ENCODE measurements at places on chromosomes 2 and 18. TPM values are rescaled to one million over a fixed set of nuclear protein-coding genes. Genes with fewer than 3 reads are reported as not detected.

GRCh38 chr2:220697011-220697410 is 875.1 kb downstream of the EPHA4 start:
- DNase-seq, result no peak
- no peaks in the 10 kb centered on the region for H3K4me1 ChIP-seq
- H3K4me3 ChIP-seq, result no peak overlapping the region
- no peak overlapping the region for H3K27ac ChIP-seq
- H3K27me3 ChIP-seq, result no peaks in the 10 kb centered on the region

The RUFY4 gene
- not detected for total RNA-seq

The RRM2 gene
- total RNA-seq, result 215 TPM

DNA sequence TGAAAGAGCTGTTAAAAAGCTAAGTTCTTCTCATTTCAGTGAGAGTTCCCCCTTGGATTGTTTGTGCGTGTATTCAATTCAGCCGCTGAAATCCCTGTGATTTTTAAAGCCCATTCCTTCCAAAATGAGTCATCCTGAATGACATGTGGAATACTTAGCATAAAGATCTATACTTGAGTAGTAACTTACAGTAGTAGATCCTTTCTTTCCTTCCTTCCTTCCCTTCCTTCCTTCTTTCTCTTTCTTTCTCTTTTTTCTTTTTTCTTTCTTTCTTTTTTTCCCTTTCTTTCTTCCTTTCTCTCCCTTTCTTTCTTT is 18.2 kb upstream of the SOX11 start:
- H3K27me3 ChIP-seq, result peaks cover 3% of the 10 kb centered on the region
- no peaks in the 10 kb centered on the region for H3K36me3 ChIP-seq
- peaks cover 5% of the 10 kb centered on the region for H3K4me1 ChIP-seq
- H3K4me3 ChIP-seq, result peak overlapping the region; percentile 37
- no peak for DNase-seq

GRCh38 chr2:36485521-36485920 is 112.4 kb downstream of the FEZ2 start:
- H3K4me1 ChIP-seq, result no peaks in the 10 kb centered on the region
- no peak overlapping the region for H3K27ac ChIP-seq
- H3K4me3 ChIP-seq, result no peak overlapping the region
- no peaks in the 10 kb centered on the region for H3K27me3 ChIP-seq
- H3K36me3 ChIP-seq, result no peaks in the 10 kb centered on the region

The SERPINB3 gene
- total RNA-seq, result 0.17 TPM

The ADRA2B gene
- 6.6 TPM for total RNA-seq

DNA sequence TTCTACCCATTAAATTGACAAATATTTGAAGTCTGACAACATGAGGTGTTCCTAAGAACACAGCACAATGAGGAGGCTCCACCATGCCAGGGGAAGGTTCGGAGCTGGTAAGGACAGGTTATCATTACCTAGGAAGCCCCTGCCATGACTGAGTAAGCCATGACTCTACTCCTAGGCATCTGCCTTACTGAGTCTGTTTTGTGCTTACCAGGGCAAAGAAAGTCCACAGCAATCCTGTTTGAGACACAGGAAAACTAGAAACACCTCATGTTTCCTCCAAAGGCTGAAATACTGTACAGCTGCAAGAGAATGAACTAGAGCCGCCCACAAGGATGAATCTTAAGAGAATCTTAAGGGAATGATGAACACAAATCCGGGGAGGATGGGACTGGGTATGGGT is 11.6 kb downstream of the TGFBRAP1 start:
- H3K36me3 ChIP-seq, result no peaks in the 10 kb centered on the region
- no peak for DNase-seq
- H3K4me1 ChIP-seq, result no peaks in the 10 kb centered on the region
- no peak overlapping the region for H3K4me3 ChIP-seq

The VPS4B gene
- total RNA-seq, result 42.7 TPM

GRCh38 chr2:108936866-108937265 is 52.2 kb downstream of the EDAR start:
- no peaks in the 10 kb centered on the region for H3K36me3 ChIP-seq
- H3K4me1 ChIP-seq, result peaks cover 4% of the 10 kb centered on the region
- no peak overlapping the region for H3K4me3 ChIP-seq
- H3K27ac ChIP-seq, result no peak overlapping the region

- H3K27ac ChIP-seq, result no peak overlapping the region
- no peak for DNase-seq
- H3K27me3 ChIP-seq, result no peaks in the 10 kb centered on the region
These were observed 203.5 kb upstream of the NABP1 start for GRCh38 chr2:191474464-191474863.

GRCh38 chr2:28904295-28904694 is 9.8 kb downstream of the WDR43 start:
- H3K4me3 ChIP-seq, result no peak overlapping the region
- H3K27me3 ChIP-seq, result no peaks in the 10 kb centered on the region
- H3K4me1 ChIP-seq, result no peaks in the 10 kb centered on the region
- H3K27ac ChIP-seq, result no peak overlapping the region

GRCh38 chr2:118939994-118940393 is 2.0 kb upstream of the MARCO start:
- H3K4me1 ChIP-seq, result no peaks in the 10 kb centered on the region
- no peaks in the 10 kb centered on the region for H3K36me3 ChIP-seq
- no peak overlapping the region for H3K4me3 ChIP-seq
- H3K27ac ChIP-seq, result no peak overlapping the region
- DNase-seq, result no peak

The YES1 gene
- 94.3 TPM for total RNA-seq

DNA sequence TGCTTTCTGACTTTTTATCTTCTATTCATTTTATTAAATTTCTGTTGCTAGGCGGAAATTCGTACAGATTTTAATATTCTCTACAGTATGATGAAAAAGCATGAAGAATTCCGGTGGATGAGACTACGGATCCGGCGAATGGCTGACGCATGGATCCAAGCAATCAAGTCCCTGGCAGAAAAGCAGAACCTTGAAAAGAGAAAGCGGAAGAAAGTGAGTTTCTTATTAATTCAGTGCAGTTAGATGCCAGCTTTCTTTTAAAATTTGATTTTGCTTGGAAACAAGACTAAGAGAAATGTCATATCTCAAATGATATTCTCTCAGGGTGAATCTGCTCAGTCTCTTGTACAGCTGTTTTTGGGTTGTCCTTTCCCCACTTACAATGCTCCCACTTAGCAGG is 84.3 kb downstream of the MGAT5 start:
- DNase-seq, result no peak
- no peaks in the 10 kb centered on the region for H3K36me3 ChIP-seq
- no peak overlapping the region for H3K27ac ChIP-seq
- no peak overlapping the region for H3K4me3 ChIP-seq

The ARHGAP28 gene
- total RNA-seq, result 15.4 TPM

DNA sequence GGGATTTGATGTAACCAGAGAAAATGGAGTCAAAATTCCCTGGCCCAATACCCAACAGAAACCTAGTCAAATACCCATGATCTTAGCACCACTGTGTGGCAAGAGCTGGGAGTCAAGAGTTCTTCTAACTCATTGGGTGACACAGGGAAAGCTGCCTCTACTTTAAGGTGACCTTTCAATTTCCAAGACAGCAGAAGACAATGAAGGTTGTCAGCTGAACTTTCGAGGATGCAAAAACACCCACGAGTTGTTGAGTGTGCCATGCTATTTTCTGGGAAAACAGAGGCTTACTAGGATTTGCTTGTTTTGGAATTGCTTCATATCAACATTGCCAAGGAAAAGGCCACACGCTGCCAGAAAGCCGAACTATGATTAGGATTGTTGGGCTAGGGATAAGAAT is 61.6 kb upstream of the CYRIA start:
- H3K36me3 ChIP-seq, result no peaks in the 10 kb centered on the region
- no peak for DNase-seq
- H3K4me3 ChIP-seq, result no peak overlapping the region
- no peaks in the 10 kb centered on the region for H3K27me3 ChIP-seq
- no peak overlapping the region for H3K27ac ChIP-seq
- peaks cover 3% of the 10 kb centered on the region for H3K4me1 ChIP-seq

DNA sequence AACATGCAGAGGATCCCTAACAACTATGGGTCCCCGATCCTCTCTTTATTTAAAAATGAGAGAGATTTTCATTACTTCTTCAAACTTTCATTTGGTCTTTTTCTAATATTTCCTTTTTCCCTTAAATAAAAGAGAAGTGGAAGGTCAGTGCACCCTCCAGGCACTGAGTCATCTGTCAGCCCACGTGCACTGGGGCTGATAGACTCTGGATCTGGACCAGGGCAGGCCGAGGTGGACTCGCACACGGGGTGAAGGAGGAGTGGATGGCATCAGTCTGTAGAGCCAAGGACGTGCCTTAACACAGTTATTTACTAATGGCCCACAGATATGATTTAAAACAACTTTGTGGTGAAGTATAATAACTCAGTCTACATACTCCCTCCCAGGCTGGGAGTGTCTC is 214.4 kb upstream of the TMEM200C start:
- H3K27me3 ChIP-seq, result no peaks in the 10 kb centered on the region
- no peak for DNase-seq
- H3K27ac ChIP-seq, result no peak overlapping the region
- H3K36me3 ChIP-seq, result no peaks in the 10 kb centered on the region

The POTEC gene
- total RNA-seq, result 0.07 TPM

DNA sequence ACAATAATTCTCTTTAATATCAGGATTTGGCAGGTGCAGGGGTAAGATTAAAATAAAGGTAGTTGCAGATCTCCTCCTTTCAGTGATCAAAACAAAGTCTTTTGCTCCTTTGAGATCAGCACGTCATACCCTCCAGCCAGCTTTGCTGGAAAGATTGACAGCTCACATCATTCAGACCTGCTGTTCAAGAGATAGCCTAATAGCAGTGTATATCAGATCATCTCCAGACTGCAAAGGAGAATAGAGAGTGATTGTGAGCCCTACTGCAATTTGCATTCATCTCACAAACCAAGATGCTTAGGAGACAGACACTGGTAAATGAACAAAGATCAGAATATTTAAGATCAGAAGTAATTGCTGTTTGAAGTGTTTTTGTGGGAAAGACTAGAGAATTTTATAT is 135.8 kb upstream of the DSEL start:
- no peaks in the 10 kb centered on the region for H3K36me3 ChIP-seq
- H3K27me3 ChIP-seq, result no peaks in the 10 kb centered on the region
- DNase-seq, result no peak
- no peaks in the 10 kb centered on the region for H3K4me1 ChIP-seq
- no peak overlapping the region for H3K27ac ChIP-seq
- H3K4me3 ChIP-seq, result no peak overlapping the region

GRCh38 chr18:7830468-7830867 is 263.4 kb downstream of the PTPRM start:
- no peaks in the 10 kb centered on the region for H3K27me3 ChIP-seq
- no peaks in the 10 kb centered on the region for H3K36me3 ChIP-seq
- H3K4me3 ChIP-seq, result no peak overlapping the region
- no peak for DNase-seq
- no peak overlapping the region for H3K27ac ChIP-seq
- H3K4me1 ChIP-seq, result no peaks in the 10 kb centered on the region

The SLC14A1 gene
- total RNA-seq, result not detected

- no peak for DNase-seq
- H3K4me1 ChIP-seq, result no peaks in the 10 kb centered on the region
- no peaks in the 10 kb centered on the region for H3K36me3 ChIP-seq
- no peak overlapping the region for H3K4me3 ChIP-seq
- H3K27ac ChIP-seq, result no peak overlapping the region
- peaks cover 3% of the 10 kb centered on the region for H3K27me3 ChIP-seq
These were observed 6.1 kb upstream of the LBH start for GRCh38 chr2:30225131-30225762.

The DQX1 gene
- total RNA-seq, result 0.76 TPM

DNA sequence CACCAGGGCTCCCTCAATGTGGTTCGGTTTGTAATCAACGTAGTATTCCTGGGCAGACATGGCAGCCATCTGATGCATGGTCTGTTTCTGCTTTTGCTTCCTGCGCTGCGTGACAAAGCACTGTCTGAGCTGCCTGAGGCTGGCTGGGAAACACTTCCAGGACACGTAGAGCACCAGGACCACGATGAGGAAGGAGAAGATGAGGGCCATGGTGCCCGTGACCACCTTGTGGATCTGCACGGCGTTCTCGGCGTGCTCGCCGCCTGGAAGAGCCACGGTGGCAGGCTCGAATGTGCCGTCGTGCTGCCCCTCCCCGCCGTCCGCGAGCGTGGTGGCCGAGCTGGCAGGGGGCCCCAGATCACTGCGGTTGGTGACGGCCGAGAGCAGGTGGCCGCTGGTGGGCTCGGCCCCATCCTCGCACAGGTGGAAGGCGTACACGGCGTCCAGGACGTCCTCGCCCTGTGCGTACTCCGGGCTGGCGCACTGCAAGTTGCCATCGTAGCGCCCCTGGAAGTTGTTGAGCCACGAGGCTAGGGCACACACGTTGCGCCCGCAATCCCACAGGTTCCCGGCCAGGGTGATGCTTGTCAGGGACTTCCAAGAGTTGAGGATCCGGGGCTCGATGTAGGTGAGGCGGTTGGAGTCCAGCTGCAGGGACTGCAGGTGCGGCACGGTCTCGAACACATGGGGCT is 2.1 kb downstream of the LRRTM1 start:
- H3K4me3 ChIP-seq, result peak overlapping the region; percentile 53
- peaks cover 23% of the 10 kb centered on the region for H3K4me1 ChIP-seq
- no peaks in the 10 kb centered on the region for H3K36me3 ChIP-seq
- H3K27me3 ChIP-seq, result peaks cover 29% of the 10 kb centered on the region
- no peak overlapping the region for H3K27ac ChIP-seq
- DNase-seq, result peak; percentile 65

GRCh38 chr2:4445821-4446220 is 742.4 kb downstream of the DCDC2C start:
- H3K4me1 ChIP-seq, result no peaks in the 10 kb centered on the region
- H3K36me3 ChIP-seq, result no peaks in the 10 kb centered on the region
- no peak overlapping the region for H3K27ac ChIP-seq
- DNase-seq, result no peak
- H3K4me3 ChIP-seq, result no peak overlapping the region
- no peaks in the 10 kb centered on the region for H3K27me3 ChIP-seq

- no peak overlapping the region for H3K4me3 ChIP-seq
- no peaks in the 10 kb centered on the region for H3K36me3 ChIP-seq
- DNase-seq, result no peak
These were observed 15.3 kb upstream of the COLEC12 start for GRCh38 chr18:515838-516237.

- no peak for DNase-seq
- no peaks in the 10 kb centered on the region for H3K27me3 ChIP-seq
- H3K4me1 ChIP-seq, result peaks cover 19% of the 10 kb centered on the region
- H3K27ac ChIP-seq, result no peak overlapping the region
These were observed 114.1 kb upstream of the OTOS start for GRCh38 chr2:240254337-240255164.

DNA sequence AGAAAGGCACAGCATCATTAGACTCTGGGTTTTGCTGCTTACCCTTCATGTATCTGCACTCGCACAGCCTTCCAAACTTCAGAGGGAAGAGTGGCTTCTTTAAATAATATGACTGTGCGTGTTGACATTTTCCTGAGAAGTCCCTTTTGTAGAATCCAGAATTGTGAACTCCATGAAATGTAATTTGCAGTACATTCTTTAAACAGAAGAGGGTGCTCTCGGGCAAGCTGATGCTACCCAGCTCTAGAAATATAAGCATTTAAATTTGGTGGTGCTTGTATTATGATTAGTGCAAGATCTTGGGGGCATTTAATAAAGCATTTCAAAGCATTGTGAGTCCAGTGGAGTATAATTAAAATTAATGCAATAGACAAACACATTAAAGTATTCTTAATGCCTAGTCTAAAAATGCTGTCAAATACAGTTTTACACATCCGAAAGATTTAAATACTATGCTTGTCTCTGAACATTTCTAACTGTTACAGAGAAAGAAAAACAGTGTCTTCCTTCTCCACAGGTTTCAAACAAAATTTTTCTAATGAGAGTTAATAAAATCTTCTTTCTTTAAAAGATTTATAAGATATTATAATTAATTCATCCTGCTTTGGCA is 17.3 kb upstream of the GTF2A1L start:
- no peaks in the 10 kb centered on the region for H3K4me1 ChIP-seq
- no peak overlapping the region for H3K4me3 ChIP-seq
- no peaks in the 10 kb centered on the region for H3K27me3 ChIP-seq
- DNase-seq, result no peak

Measured in H1 (cell line).